ENCODE measurements at places on chromosomes 16 and 17. TPM values are rescaled to one million over a fixed set of nuclear protein-coding genes. Genes with fewer than 3 reads are reported as not detected.

The RBFOX1 gene
- 21.0 TPM for total RNA-seq

The CA5A gene
- total RNA-seq = 0.70 TPM

DNA sequence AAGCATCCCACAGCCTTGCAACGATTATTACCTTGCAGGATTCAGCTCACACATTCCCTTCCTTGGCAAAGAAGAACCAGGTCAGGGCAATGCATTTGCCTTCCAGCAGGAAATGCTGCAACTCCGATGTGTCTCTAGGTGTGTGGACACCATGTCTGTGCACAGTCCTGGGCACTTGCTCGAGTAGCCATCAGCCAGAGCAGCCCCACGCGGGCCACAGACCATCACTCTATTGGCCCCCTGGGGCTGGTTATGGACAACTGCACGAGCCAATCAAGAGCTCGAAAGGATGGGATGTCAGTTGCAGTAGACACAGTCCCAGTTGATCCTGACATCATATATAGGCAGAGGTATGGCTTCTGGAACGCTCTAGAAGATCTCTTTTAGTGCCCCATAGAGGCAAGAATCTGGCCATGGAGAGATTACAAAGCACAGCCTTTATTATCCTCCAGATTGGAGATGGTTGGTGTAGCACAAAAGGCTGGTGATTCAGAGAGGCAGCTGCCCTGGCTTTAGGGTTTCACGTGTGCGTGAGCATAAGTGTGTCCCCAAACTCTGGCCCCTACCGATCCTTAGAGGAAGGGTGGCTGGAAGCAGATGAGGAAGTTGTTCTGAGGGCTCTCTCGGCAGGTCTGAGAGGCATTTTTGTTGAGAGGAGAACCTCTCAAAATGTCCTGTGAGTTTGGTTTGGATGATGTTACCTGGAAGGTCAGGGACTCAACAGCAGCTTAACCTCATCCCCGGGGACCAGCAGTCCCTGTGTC lies 403.8 kb downstream of the SEC14L1 start:
- H3K27me3 ChIP-seq = peaks cover 22% of the 10 kb centered on the region
- no peak overlapping the region for H3K27ac ChIP-seq
- no peak overlapping the region for H3K4me3 ChIP-seq
- no peaks in the 10 kb centered on the region for H3K36me3 ChIP-seq

DNA sequence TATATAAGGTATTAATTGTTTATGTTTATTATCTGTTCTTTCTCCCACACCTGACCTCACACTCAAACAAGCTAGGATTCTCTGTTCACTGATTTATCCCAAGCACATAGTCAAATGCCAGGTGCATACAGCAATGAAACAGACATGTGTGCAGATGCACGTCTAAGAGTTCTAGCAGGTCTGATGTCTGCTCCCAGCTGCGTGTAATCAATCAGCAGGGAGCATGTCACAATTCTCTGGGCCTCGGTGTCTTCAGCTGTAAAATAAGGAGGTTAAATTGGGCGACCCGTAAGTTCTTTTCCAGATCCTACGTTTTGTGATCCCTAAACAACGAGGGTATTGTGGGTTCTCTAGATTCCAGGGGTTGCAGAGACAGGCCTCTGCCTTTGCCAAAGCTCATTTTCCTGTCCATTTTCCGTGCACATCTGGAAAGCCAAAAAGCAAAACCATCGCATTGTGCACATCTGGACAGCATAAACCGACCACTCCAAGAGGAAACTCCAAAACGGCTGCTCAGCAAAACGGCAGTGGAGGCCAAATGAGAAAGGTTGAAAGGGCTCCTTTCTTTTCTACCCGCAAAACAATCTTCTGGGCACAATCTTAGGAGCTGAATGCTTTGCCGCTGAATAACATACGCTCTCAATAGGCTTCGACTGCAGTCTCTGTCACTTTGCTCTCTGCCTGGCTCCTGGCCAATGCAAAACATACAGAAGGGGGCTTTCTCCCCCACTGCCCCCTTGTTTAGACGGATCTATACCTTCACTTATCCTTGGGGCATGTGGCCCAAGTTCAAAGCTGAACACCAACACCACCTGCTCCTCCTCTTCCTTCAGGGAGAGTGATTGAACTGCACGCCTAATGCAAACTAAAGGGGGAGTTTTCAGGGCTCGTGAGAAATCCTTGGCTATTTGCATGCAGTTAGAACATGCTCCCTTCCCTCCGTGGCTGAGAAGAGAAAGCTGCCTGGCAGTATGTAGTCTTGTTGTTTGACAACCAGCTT lies 426.3 kb downstream of the SLC39A11 start:
- H3K27me3 ChIP-seq = no peaks in the 10 kb centered on the region
- H3K4me1 ChIP-seq = peaks cover 25% of the 10 kb centered on the region
- no peaks in the 10 kb centered on the region for H3K36me3 ChIP-seq
- H3K4me3 ChIP-seq = peak overlapping the region; percentile 26
- peak overlapping the region; percentile 40 for H3K27ac ChIP-seq
- no peak for DNase-seq

GRCh38 chr17:43881181-43881580 lies 26.2 kb downstream of the MPP2 start:
- H3K4me3 ChIP-seq = no peak overlapping the region
- no peaks in the 10 kb centered on the region for H3K4me1 ChIP-seq
- H3K36me3 ChIP-seq = no peaks in the 10 kb centered on the region
- DNase-seq = no peak
- H3K27me3 ChIP-seq = no peaks in the 10 kb centered on the region
- no peak overlapping the region for H3K27ac ChIP-seq

- H3K4me3 ChIP-seq = no peak overlapping the region
- no peak overlapping the region for H3K27ac ChIP-seq
- no peaks in the 10 kb centered on the region for H3K27me3 ChIP-seq
- no peaks in the 10 kb centered on the region for H3K4me1 ChIP-seq
These were observed 24.3 kb downstream of the ACSF3 start for GRCh38 chr16:89117975-89118289.

- H3K4me3 ChIP-seq = no peak overlapping the region
- no peak for DNase-seq
- no peaks in the 10 kb centered on the region for H3K27me3 ChIP-seq
These were observed 36.5 kb upstream of the VWA3A start for GRCh38 chr16:22055881-22056280.

- no peak overlapping the region for H3K4me3 ChIP-seq
- H3K36me3 ChIP-seq = no peaks in the 10 kb centered on the region
- H3K27ac ChIP-seq = no peak overlapping the region
- H3K27me3 ChIP-seq = no peaks in the 10 kb centered on the region
These were observed 21.5 kb upstream of the SPN start for GRCh38 chr16:29641561-29641960.

GRCh38 chr17:82838386-82839063 lies 1.3 kb downstream of the ZNF750 start:
- peaks cover 29% of the 10 kb centered on the region for H3K4me1 ChIP-seq
- H3K36me3 ChIP-seq = no peaks in the 10 kb centered on the region
- no peak for DNase-seq
- peak overlapping the region; percentile 92 for H3K4me3 ChIP-seq
- peak overlapping the region; percentile 89 for H3K27ac ChIP-seq
- H3K27me3 ChIP-seq = no peaks in the 10 kb centered on the region

DNA sequence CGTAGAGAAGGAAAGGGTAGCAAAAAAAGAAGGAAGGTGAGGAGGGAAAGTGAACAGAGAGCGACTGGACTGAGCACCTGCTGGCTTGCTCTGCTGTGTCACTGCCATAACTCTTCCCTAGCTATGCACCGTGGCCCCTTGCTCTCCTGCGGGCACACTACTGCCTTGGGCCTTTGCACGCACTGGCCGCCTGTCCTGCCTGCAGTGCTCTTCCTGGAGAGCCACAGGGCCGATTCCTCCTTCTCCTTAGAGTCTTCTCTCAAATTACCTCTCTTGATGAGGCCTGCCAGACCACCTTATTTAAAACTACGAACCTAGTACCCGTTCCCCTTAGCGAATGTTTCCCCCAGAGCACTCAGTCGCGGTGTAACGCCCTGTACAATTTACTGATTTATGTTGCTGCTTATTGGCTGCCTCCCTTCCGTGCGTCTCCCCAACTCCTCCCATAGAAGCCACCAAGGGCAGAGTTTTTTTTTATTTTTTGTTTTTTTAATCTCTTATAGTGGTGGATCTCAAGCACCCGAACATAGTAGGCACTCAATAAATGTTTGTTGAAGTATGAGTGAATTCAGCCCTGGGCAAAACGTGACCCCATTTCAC lies 70.3 kb downstream of the RAI1 start:
- peak overlapping the region; percentile 70 for H3K4me3 ChIP-seq
- peaks cover 60% of the 10 kb centered on the region for H3K4me1 ChIP-seq
- H3K27me3 ChIP-seq = no peaks in the 10 kb centered on the region
- DNase-seq = no peak

GRCh38 chr17:41678411-41678906 lies 10.2 kb upstream of the EIF1 start:
- H3K27me3 ChIP-seq = no peaks in the 10 kb centered on the region
- H3K4me1 ChIP-seq = peaks cover 26% of the 10 kb centered on the region
- H3K27ac ChIP-seq = peak overlapping the region; percentile 79
- H3K36me3 ChIP-seq = peaks cover 4% of the 10 kb centered on the region
- peak overlapping the region; percentile 40 for H3K4me3 ChIP-seq

- no peaks in the 10 kb centered on the region for H3K36me3 ChIP-seq
- H3K4me1 ChIP-seq = peaks cover 45% of the 10 kb centered on the region
- H3K27ac ChIP-seq = no peak overlapping the region
- peaks cover 3% of the 10 kb centered on the region for H3K27me3 ChIP-seq
These were observed 100.4 kb downstream of the METRNL start for GRCh38 chr17:83179811-83180210.

Measured in type B pancreatic cell (in vitro differentiated cells).